Vagina (tissue), 2 donors: ENCODE measurements at places on chromosomes 2 and 18. TPM values are rescaled to one million over a fixed set of nuclear protein-coding genes. Genes with fewer than 3 reads are reported as not detected.
A peak's percentile ranks its signal among the peaks of the same experiment; 100 is the strongest.

Gene RPRM
- 2.9 TPM for total RNA-seq

Gene G6PC2
- not detected for total RNA-seq

Gene RETSAT
- total RNA-seq: 62.1 TPM

Gene ERBB4
- total RNA-seq: 0.25 TPM

Gene PAX3
- total RNA-seq: not detected

Gene STEAP3
- total RNA-seq: 22.1 TPM

DNA sequence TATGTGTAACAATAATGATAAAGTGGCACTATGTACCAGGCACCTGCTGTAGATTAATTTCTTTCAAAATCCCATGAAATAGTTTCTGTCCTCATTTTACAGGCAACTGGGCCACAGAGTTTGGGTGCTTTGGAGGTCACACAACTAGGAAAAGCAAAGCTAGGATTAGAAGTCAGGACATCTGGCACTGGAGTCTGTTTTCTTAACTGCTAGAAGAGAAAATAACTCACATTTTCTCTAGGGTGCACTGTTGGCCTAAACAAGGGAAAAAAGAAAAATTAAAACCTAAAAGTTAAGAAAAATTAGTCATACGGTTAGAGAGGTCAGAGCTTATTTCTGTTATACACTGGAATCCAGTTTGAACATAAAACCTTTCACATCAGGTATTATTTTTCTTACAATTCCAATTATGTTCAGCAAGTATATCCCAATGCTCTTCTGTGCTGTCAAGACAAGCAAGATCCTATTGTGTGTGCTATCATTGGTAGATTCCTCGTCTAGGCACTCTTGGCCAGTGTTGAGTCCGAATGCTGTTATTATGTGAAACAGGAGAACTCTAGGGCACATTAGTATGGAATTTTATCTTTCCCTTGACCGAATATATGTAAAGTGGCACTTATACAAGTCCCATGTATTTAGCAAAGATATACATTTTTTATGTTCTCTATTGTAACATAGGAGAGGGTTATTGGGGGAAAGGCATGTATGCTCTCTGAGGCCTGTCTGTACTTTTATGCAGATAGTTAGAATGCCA lies 1.5 kb upstream of the OSGEPL1 start:
- no peak for DNase-seq
- no peak overlapping the region for H3K27ac ChIP-seq
- no peaks in the 10 kb centered on the region for H3K27me3 ChIP-seq
- no peaks in the 10 kb centered on the region for H3K36me3 ChIP-seq

DNA sequence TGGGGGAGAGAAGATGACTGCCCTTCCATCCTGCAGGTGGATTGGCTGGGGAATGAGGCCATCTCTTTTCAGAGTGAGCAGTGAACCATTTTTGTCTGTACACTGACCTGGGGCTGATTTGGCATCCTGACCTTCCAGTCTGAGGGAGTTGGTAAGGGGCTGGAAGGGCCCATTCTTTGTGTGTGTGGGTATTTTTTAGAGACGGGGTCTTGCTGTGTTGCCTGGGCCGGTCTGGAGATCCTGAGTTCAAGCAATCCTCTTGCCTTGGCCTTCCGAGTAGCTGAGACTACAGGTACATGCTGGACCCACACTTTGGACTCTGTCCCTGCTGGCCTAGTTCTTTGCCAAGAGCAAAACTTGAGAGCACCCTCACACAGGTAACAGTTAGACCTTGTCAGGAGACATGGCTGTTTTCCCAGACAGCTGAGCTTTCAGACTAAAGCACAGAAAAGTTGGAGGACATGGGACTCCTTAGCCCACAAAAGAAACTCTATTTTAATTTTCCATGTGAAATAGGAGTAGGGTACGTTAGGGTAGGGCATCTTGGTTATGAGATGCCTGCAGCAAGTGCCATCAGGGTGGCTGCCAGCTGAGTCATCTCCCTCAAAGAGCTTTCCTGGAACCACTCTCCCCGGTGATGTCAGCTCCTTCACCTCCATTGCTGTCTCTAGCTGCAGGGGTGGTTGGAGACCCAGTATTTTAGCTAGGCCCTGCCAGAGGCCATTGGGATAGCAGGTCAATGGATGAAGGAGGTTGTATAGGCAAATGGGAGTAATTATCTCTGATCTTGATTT lies 60.7 kb downstream of the DGKD start:
- H3K4me1 ChIP-seq: peaks cover 19% of the 10 kb centered on the region
- H3K36me3 ChIP-seq: no peaks in the 10 kb centered on the region
- H3K4me3 ChIP-seq: no peak overlapping the region
- no peaks in the 10 kb centered on the region for H3K27me3 ChIP-seq
- no peak for DNase-seq
- H3K27ac ChIP-seq: no peak overlapping the region

- no peak overlapping the region for H3K27ac ChIP-seq
- DNase-seq: no peak
- H3K4me1 ChIP-seq: peaks cover 20% of the 10 kb centered on the region
- H3K36me3 ChIP-seq: no peaks in the 10 kb centered on the region
- H3K4me3 ChIP-seq: no peak overlapping the region
- H3K27me3 ChIP-seq: no peaks in the 10 kb centered on the region
Measured at GRCh38 chr2:46142546-46143428, 154.4 kb upstream of the EPAS1 start.

- no peaks in the 10 kb centered on the region for H3K27me3 ChIP-seq
- H3K27ac ChIP-seq: no peak overlapping the region
- DNase-seq: no peak
- H3K4me3 ChIP-seq: no peak overlapping the region
- H3K4me1 ChIP-seq: no peaks in the 10 kb centered on the region
Measured at GRCh38 chr2:187493877-187494568, 46.0 kb upstream of the CALCRL start.

- H3K4me3 ChIP-seq: no peak overlapping the region
- peaks cover under 1% of the 10 kb centered on the region for H3K4me1 ChIP-seq
- no peak for DNase-seq
- H3K36me3 ChIP-seq: no peaks in the 10 kb centered on the region
Measured at GRCh38 chr18:74141667-74142066, 6.0 kb downstream of the FBXO15 start.

- peak; percentile 81 for DNase-seq
- no peaks in the 10 kb centered on the region for H3K27me3 ChIP-seq
- no peaks in the 10 kb centered on the region for H3K36me3 ChIP-seq
- no peak overlapping the region for H3K4me3 ChIP-seq
Measured at GRCh38 chr2:98909317-98910211, 26.5 kb downstream of the CRACDL start.

DNA sequence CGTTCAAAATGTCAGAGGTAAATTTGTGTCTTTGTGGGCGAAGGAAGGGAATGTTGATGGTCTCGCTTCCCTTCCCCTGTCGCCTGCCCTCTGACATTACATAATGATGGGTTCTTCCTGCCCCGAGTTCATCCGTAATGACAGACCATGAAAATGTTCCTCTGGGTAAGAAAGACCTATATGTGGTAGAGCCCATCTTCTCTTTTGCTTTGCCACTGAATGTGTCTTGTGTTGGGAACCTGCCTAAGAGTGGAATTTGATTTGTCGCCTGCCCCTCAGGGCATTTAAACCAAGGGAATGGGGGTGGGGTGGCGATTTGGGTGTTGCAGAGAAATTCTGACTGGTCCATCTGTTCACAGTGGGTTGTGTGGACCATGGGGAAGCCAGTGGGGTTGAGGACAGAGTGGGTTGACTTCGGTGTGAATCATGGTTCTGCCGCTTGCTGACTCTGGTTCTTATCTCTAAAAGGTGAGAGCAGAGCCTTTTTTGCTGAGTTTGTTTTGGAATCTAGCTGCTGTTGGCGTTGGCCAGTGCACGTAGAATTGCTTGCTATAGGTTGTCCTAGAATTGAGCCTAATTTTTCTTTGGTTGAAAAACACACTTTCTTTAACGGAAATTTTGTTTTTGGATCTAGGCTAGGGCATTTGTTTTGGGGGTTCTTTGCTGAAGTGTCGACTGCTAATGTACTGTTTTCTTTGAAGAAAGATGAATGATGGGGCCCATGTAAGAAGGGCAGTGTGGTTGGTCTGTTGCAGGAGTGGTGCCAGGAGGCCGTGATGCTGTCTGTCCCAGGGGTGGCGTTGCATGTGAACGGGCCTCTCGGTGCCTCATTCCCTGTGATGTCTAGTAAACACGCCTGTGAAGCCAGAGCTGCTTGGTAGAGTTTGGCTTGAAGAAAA lies 1.3 kb downstream of the INPP4A start:
- H3K27me3 ChIP-seq: no peaks in the 10 kb centered on the region
- no peaks in the 10 kb centered on the region for H3K36me3 ChIP-seq
- peak overlapping the region; percentile 74 for H3K27ac ChIP-seq
- peaks cover 25% of the 10 kb centered on the region for H3K4me1 ChIP-seq

DNA sequence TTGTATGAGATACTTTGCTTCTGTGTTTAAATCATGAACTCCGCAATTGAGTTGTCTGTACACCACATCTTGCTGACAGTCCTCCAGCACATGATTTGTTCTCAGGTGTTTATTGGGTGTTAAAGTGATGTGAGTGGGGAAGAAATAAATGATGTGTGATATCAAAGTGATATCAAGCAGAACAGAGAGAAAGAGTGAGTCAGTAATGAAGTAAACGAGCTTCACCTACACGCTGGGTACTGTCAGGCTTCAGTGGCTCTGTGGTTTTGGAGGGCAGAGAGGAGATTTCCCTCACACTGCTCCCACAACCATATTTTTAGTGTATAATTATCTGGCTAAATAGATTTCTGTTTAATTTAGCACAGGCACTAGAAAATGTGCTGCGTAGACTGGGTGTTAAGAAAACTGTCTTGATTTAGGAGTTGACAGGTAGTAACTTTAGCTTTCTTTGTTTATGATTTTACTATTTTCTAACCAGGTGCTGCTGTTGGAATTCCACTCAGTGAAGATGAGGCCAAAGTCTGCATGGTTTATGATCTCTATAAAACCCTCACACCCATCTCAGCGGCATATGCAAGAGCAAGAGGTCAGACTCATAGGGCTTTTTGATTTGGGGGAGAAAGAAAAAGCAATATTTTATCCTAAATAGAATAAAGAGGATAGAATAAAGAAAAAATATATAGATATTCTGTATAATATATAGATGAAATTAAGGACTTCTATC lies 21.2 kb downstream of the ATIC start:
- H3K4me1 ChIP-seq: peaks cover 6% of the 10 kb centered on the region
- H3K36me3 ChIP-seq: peaks cover 33% of the 10 kb centered on the region
- no peak overlapping the region for H3K4me3 ChIP-seq
- DNase-seq: no peak
- no peaks in the 10 kb centered on the region for H3K27me3 ChIP-seq

DNA sequence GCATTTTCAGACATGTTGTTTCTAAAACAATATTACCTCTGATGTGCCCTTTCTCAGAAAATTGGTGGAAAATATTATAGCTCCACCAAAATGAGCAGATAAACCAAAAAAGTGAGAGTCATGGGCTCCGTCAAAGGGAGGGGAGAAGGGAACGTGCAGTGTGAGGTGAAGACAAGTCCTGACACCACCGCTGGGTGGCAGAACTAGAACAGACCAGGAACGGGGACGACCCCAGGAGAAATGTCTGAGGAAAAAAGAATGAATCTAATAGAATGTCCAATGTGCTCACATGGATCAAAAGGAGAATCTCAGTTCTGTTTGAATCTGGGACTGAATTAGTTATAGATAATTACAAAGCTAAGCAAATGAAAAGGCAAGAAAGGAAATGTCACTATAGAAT lies 22.6 kb upstream of the BCL2 start:
- H3K27ac ChIP-seq: no peak overlapping the region
- DNase-seq: no peak
- H3K4me3 ChIP-seq: no peak overlapping the region
- peaks cover 52% of the 10 kb centered on the region for H3K36me3 ChIP-seq

DNA sequence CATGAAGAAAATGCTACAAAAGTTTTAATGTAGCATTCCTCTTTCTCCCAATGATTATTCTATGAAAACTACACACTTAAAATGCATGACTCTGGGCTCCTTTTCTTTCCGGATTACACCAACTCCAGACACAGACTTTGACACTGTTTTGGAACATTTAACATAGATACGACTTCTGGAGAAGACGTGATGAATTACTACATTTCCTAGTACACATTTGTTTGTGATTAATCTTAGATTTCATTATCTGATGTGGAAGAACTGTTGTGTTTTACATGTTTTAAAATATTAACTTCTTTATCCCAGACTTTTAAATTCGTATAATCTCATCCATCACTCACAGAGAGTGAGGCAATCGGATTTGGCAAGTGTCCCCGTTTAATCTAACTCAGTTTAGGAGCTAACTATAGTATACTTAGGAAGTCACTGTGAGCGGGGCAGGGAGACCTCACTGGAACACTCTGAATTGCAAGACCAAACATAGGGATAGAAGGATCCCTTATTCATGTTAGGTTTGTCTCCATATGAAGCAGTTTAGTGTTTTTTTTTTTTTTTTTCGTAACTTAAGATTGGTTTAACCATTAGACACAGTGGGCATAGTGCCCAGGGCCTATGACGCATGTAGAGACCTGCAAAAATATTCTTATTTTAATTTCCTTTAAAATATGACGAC lies 66.7 kb downstream of the PDE1A start:
- peak overlapping the region; percentile 76 for H3K27ac ChIP-seq
- H3K36me3 ChIP-seq: no peaks in the 10 kb centered on the region
- H3K4me1 ChIP-seq: peaks cover 11% of the 10 kb centered on the region

DNA sequence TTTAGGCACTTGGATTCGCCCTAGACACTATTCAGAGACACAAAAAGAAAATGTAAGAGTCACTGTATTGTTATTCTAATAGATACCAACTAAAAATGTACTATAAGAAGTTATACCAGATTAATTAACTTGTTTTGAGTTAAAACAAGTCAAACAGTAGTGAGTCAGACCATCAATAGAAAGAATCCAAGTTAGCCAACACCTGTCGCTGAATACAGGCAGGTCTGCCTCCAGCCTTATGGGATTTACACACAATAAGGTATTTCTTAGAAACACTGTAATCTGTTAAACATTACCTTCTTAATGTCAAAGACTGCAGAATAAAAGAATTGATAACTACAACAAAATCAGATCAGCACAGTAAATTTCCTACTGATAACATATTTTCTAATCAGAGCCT lies 181.4 kb downstream of the DYM start:
- H3K4me1 ChIP-seq: no peaks in the 10 kb centered on the region
- H3K36me3 ChIP-seq: peaks cover 12% of the 10 kb centered on the region
- no peaks in the 10 kb centered on the region for H3K27me3 ChIP-seq
- H3K27ac ChIP-seq: no peak overlapping the region
- no peak for DNase-seq

GRCh38 chr2:3759331-3759730 lies 56.0 kb downstream of the DCDC2C start:
- H3K27ac ChIP-seq: no peak overlapping the region
- no peaks in the 10 kb centered on the region for H3K4me1 ChIP-seq
- no peak overlapping the region for H3K4me3 ChIP-seq
- no peak for DNase-seq
- H3K27me3 ChIP-seq: no peaks in the 10 kb centered on the region
- no peaks in the 10 kb centered on the region for H3K36me3 ChIP-seq
